ENCODE measurements at places on chromosomes 7 and 10. TPM values are rescaled to one million over a fixed set of nuclear protein-coding genes. Genes with fewer than 3 reads are reported as not detected.

The ATP6V0A4 gene
- total RNA-seq = not detected

The SLC18A3 gene
- total RNA-seq = not detected

The PLPP4 gene
- total RNA-seq = 0.89 TPM

The LRRC4 gene
- not detected for total RNA-seq

The CPVL gene
- 2.6 TPM for total RNA-seq

The CRYGN gene
- total RNA-seq = not detected

The GOLGA7B gene
- not detected for total RNA-seq

The HTR5A gene
- total RNA-seq = not detected
